Stimulated activated CD4-positive, alpha-beta T cell treated with anti-CD3 and anti-CD28 coated beads, Interleukin-1b, Interleukin-23, amount 100 ng/mL, for 1 hour (primary cell): ENCODE measurements at places on chromosomes 1 and 21.
A peak's percentile ranks its signal among the peaks of the same experiment; 100 is the strongest.

DNA sequence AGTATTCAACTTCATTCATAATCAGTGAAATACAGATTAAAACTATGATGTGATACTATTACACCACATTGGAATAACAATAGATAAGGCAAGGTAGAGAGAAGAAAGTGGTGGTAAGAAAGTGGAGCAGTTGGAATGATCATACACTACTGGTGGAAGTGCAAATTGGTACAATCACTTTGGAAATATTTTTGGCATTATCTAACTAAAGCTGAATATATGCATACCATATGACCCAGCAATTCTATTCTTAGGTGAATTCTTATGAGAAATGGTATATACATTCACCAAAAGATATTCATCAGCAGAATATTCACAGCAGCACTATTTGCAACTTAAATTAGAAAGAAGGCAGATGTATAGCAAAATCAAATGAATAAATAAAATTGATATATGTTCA is 21.4 kb upstream of the PTPRC start:
- no peak for DNase-seq

GRCh38 chr1:115089420-115090185 is at the start of gene TSPAN2:
Gene TSPAN2, minus strand, starts transcription at chr1:115089503. Its CDS starts 71 bp downstream, at chr1:115089432.
- DNase-seq: peak; percentile 20

GRCh38 chr1:236122176-236122575 is 20.2 kb upstream of the GPR137B start:
- no peak for DNase-seq

- no peak for DNase-seq
Observed at GRCh38 chr1:155319536-155319935, 1.2 kb upstream of the RUSC1 start.

GRCh38 chr1:16122916-16123315 is 33.0 kb downstream of the EPHA2 start:
- no peak for DNase-seq

DNA sequence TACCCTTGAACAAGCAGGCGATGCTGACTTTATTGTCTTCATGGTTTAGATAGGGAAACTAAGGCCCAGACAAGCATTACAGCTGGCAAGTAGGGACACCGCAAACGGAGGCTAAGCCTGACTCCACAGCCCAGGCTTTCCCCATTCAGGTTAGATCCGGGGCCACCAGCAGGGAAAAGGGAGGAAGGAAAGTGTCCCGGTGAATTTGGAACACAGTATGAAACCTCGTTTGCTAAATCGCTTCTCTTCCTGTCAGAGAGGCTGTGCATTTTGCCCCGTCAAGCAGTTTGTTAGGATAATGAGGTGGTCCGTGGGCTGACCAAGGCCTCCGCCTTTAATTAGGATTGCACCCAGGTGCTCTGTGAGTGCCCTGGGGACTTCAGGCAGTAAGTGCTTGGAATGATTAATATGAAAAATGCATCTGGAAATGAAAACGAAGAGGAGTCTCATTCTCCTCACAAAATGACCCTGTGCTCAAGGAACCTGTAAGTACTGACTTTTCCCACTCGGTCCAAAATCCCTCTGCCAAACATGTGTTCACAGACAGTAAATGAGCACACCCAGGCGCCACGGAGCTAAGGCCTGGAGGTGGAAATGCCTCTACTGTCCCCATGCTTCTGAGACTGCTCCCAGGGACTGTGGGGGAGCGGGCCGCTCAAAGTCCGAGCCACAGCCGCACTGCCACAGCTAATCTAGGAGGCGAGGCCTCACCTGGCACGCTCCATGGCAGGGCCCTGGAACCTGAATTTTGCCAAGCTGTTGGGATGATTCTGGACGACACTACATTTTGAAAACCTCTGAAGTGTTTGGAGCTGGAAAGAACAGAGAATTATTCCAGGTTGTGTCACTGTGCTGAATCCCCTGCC is 234.1 kb downstream of the SDCCAG8 start:
- no peak for DNase-seq

GRCh38 chr1:41517062-41517438 is 32.6 kb upstream of the EDN2 start:
- no peak for DNase-seq

- DNase-seq: no peak
Observed at GRCh38 chr1:31577515-31578192, 1.3 kb downstream of the TINAGL1 start.

DNA sequence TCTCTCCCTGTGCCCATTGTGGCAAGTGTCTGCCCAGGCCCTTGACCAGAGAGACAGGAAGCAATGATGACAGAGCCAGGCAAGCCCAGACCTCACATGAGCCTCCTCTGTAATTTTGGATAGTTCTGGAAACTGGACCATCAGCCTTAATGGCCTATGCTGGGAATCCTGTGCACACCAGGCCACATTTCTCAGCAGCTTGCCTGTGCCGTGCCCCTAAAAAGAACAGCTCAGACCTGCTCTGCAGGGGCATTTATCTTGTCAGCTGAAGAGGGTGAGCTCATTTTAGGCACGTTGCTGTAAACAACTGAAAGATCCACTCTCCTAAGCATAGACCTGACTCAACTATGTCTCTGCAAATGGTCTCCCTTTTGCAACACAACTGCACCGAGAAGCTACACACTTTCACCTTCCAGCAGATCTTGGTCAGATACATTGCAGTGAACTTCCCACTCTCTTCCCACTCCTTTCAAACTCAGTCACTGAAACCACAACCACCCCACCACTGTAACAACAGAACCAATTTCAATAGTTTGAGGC is 53.5 kb upstream of the BACH1 start:
- no peak for DNase-seq

GRCh38 chr1:59714219-59714618 is 100.5 kb upstream of the HOOK1 start:
- no peak for DNase-seq

- DNase-seq: no peak
Observed at GRCh38 chr1:203202431-203203245, 16.1 kb upstream of the CHI3L1 start.

DNA sequence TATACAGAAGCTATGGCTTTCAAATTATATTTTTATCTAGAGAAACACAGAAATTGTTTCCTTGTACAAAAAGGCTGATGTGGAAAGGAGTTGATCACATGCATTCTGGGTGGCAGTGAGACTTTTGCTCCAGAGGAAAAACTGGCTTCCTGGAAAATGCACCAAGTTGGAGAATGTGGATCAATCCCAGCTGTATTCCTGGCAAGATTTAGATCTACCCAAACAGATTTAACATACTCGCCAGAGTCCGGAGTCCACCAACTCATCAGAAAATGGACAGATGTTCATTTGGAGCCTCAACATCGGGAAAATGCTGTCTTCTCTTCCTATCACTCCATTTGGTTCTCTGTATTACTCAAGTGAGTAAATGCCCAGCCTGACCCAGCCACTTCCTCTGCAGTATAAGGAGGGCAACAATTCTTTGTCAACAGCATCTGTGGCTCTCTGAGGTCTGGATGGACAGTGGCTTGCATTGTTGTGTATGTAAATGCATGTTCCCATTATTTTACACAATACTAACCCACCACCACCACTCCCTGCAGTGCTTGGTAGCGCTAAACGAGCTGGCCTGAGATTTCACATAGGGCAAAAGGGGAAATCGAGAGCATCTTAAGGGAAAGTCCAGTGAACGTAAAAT is 226.2 kb upstream of the IRF2BP2 start:
- DNase-seq: no peak

- DNase-seq: no peak
Observed at GRCh38 chr1:155064832-155065429, 1.4 kb downstream of the EFNA4 start.

DNA sequence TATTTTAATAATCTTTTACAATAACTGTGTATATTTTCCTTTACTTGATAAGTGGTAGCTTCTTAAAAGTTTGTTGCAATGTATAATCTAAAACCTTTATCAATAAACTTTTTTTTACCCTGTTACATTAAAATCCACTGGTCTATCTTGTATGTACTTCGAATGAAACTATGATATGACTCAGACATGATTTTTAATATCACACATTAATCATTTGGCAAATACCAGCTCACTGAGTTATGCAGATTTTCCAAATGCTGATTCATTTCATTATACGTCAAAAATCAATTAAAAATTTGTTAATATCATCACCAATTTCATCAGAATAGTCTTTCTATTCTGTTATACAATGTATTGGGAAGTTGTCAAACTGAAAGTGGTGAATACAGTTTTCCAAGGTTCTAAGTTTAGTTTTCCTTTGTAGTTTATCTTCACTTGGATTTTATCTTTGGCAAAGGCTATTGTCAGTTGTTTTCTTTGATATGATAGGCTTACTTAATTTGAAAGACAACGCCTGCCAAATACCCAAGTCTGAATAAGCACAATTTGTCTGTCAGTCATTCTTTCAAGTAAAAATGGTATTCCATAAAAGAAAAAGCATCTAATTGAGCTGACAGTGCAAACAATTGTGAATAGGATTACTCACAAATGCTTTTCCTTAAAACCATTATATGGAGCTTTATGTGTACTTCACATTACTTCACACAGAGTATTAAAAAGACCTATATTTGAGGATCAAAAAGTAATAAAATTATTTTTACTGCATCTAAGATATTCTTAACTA is 127.0 kb downstream of the NME7 start:
- DNase-seq: no peak

DNA sequence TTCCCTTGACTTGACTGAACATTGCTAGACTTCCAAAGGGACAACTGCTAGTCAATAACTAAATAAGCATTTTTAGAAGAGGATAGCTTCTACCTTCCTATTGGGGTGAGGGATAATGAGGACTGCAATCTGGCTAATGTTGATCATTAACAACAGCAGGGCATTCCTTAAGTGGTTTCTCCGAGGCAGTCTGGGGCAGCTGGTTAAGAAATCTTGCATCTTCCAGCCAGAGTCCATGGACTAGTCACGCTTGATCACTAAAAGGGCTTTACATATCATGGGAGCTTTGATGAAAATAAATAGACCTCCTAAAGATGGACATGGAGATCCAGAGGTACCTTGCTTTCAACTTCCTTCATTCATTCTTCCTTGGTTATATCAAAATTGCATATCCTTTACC is 329.4 kb upstream of the ESRRG start:
- no peak for DNase-seq
